ENCODE measurements at places on chromosomes 4 and X. TPM values are rescaled to one million over a fixed set of nuclear protein-coding genes. Genes with fewer than 3 reads are reported as not detected.
A peak's percentile ranks its signal among the peaks of the same experiment; 100 is the strongest.

The SH2D1A gene
- not detected for total RNA-seq

- DNase-seq, result peak; percentile 50
Measured at GRCh38 chr4:110503270-110504083, 27.5 kb downstream of the ENPEP start.

DNA sequence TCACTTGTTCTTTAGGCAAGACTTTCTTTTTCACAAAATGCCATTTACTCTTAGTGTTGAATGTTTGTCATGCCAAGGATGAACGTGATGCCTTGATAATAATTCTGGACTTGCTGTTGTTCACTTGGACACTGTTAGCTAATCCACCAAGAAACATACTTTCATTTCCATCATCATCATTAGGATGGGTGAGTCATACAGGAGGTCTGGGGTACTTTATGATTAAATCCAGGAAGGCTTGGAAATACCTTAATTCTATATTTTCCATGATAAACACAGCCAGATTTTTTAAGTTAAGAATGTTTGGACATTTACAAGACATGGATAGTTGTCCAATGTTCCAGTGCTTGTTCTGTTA lies 260.7 kb upstream of the GIMD1 start:
- peak; percentile 36 for DNase-seq

DNA sequence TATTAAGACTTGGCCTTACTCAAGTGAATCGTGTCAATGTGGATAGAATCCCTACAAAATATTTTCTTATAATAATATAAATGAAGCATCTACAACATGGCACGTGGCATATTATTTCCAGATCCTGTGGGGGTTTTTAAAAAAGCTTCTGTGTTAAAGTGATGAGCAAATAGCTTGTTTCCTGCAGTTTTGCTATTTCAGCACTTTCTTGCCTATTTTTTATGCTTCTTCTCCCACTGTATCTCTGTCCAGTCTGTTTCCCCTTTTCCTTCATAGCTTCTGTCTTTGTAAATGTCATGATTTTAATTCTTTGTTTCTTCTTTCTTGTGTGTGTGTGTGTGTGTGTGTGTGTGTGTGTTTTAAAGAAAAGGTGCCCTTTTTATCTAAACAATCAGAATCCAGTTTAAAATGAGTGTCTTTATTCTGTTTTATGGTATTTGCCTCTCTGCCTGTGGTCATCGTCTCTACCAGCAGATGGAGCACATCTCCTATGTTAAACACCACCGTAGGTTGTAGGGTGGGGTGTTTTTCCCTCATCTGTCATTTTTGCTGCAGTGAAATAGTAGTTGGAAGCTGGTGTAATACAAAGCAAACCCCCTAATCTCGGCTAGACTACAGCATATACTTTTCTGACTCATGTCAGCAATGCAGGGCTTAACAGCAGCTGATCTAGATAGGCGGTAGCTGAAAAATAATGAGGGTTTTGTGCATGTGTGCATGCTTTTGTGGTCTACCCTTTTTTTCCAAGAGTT lies 33.1 kb downstream of the FTHL17 start:
- DNase-seq, result peak; percentile 45

GRCh38 chrX:10156199-10157031 lies at the start of gene CLCN4:
TSS of gene CLCN4 (plus strand) at chrX:10156975. CDS start at chrX:10185033, 28,058 bp downstream.
- peak; percentile 61 for DNase-seq

- DNase-seq, result no peak
Measured at GRCh38 chr4:71857713-71858451, 74.0 kb upstream of the GC start.

The CXCL8 gene
- 20.0 TPM for total RNA-seq

- DNase-seq, result no peak
Measured at GRCh38 chr4:62018537-62018936, 818.4 kb downstream of the ADGRL3 start.

The GAGE13 gene
- total RNA-seq, result not detected

All from GM23248 (cell line).